Ovary (tissue), 10 donors: ENCODE measurements at places on chromosomes 4 and X.

GRCh38 chr4:8320386-8320750, 50.8 kb downstream of the HTRA3 start:
- no peaks in the 10 kb centered on the region for H3K27me3 ChIP-seq
- peak; percentile 36 for DNase-seq
- H3K4me3 ChIP-seq: no peak overlapping the region
- peaks cover 17% of the 10 kb centered on the region for H3K4me1 ChIP-seq

GRCh38 chrX:71236836-71237235, 13.8 kb downstream of the GJB1 start:
- H3K27me3 ChIP-seq: no peaks in the 10 kb centered on the region
- H3K36me3 ChIP-seq: no peaks in the 10 kb centered on the region
- no peak overlapping the region for H3K4me3 ChIP-seq

GRCh38 chr4:118953276-118953675, 64.6 kb downstream of the SYNPO2 start:
- no peak overlapping the region for H3K27ac ChIP-seq
- no peak for DNase-seq
- H3K4me1 ChIP-seq: peaks cover 17% of the 10 kb centered on the region
- no peaks in the 10 kb centered on the region for H3K36me3 ChIP-seq
- no peaks in the 10 kb centered on the region for H3K27me3 ChIP-seq

DNA sequence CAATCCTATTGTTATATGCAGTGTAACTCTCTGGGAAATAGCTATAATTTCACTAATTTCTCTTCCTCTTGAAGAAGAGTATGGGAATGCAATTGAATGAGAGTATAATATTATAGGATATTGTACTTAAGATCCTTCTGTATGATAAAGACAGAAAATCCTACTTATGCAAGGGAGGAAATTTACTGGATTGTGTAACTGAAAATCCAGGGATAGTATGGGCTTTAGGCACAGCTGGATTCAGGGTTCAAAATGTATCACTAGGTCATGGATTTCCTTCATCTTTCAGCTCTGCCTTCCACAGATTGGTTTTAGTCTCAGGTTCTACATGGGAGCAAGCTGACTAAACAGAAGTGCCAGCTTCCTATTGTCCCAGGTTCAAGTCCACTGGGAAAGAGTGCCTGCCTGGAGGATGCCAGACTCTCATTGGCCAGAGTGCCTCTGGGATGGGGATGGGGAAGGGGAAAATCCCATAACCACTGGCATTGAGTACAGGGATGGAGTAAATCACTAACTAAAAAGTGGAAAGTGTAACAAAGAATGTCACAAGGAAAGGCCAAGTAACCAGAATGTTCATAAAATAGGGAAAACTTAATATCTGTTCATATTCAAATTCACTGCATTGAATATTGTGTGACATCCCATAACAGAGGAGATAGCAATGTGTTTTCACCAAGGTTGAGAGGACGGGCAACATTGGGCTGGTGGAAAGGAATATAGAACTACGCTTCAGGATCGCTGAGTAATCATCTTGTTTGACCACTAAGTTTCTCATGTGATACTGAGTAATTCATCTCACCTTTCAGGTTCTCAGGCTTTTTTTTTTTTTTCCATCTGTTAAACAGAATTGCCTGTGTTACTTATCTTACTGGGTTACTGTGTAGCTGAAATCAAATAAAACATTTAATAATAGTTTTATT, 75.7 kb downstream of the ANXA3 start:
- H3K4me3 ChIP-seq: no peak overlapping the region
- no peak overlapping the region for H3K27ac ChIP-seq
- no peaks in the 10 kb centered on the region for H3K27me3 ChIP-seq
- no peaks in the 10 kb centered on the region for H3K36me3 ChIP-seq
- no peak for DNase-seq

- H3K27ac ChIP-seq: no peak overlapping the region
- peaks cover 2% of the 10 kb centered on the region for H3K4me1 ChIP-seq
- DNase-seq: no peak
- no peaks in the 10 kb centered on the region for H3K36me3 ChIP-seq
- H3K4me3 ChIP-seq: no peak overlapping the region
These were observed 126.7 kb upstream of the AGA start for GRCh38 chr4:177568931-177569330.

GRCh38 chrX:9317176-9317575, 147.7 kb upstream of the TBL1X start:
- no peaks in the 10 kb centered on the region for H3K4me1 ChIP-seq
- no peak overlapping the region for H3K4me3 ChIP-seq
- H3K36me3 ChIP-seq: no peaks in the 10 kb centered on the region
- H3K27me3 ChIP-seq: no peaks in the 10 kb centered on the region
- H3K27ac ChIP-seq: no peak overlapping the region

GRCh38 chrX:134949271-134949670, 41.5 kb upstream of the SMIM10 start:
- H3K27me3 ChIP-seq: no peaks in the 10 kb centered on the region
- no peaks in the 10 kb centered on the region for H3K4me1 ChIP-seq
- H3K36me3 ChIP-seq: no peaks in the 10 kb centered on the region
- no peak overlapping the region for H3K4me3 ChIP-seq
- DNase-seq: no peak
- no peak overlapping the region for H3K27ac ChIP-seq

- no peak for DNase-seq
- no peaks in the 10 kb centered on the region for H3K27me3 ChIP-seq
- H3K27ac ChIP-seq: no peak overlapping the region
- no peak overlapping the region for H3K4me3 ChIP-seq
These were observed 41.7 kb downstream of the TMEM164 start for GRCh38 chrX:110044346-110045249.
